Suprapubic skin (tissue), 4 donors: ENCODE measurements at places on chromosomes 16 and 17. TPM values are rescaled to one million over a fixed set of nuclear protein-coding genes. Genes with fewer than 3 reads are reported as not detected.

- DNase-seq: no peak
These were observed 186.0 kb downstream of the TANC2 start for GRCh38 chr17:63151941-63152523.

DNA sequence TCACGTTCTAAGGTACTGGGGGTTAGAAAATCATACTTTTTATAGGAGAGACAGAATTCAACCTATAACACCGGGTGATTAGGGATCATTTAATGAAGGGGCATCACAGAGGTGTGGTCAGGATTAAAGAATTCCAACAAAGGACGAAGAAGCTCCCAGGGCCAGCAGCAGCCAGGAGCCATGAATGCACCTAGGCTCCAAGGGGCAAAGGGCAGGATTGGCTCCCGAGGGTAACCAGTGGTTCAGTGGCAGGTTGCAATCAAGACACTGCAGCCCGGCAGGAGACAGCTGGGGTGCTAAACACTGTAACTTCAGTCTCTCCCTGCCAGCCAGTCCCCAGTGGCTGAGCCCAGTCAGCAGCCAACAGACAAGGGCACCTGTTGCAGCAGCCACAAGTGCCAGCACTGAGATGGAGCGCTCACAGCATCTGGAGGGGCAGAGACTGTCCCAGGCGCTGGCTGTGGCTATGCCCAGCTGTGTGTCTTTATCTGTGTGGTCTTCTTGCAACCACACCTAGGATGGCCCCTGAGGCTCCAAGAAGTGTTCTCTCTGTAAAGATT lies 23.9 kb downstream of the DHRS7C start:
- DNase-seq: peak; percentile 54

DNA sequence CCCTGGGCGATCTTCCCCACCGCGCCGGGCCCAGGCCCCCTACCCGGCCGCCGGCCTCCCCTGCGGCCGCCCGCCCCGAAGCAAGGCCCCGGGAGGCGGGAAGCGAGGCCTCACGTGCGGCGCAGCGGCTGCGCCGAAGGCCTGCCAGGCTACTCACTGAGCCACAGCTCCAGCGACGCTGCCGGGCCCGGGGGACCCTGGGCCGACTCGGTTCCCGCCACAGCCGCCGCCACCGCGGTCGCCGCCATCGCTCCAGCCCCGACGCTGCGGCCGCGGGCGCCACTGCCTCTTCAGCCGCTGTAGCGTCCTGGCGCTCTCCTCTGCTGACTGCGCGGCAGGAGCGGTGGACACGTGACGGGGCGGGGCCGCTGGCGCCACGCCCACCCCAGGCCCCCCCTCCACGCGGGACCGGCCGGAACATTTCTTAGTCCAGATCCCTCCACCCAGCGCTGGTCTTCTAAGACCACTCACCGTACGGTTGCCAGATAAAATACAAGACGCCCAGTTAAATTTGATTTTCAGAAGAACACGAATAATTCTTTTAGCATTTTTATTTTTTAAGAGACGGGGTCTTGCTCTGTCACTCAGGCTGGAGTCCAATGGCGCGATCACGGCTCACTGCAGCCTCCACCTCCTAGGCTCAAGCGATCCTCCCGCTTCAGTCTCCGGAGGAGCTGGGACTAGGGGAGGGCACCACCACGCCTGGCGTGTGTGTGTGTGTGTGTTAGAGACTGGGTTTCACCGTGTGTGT lies at the start of gene GGA2:
TSS of gene GGA2 (minus strand) at position 331 of the 751 bp plus-strand sequence. CDS start at position 248, 83 bp downstream.
- peak; percentile 91 for DNase-seq

DNA sequence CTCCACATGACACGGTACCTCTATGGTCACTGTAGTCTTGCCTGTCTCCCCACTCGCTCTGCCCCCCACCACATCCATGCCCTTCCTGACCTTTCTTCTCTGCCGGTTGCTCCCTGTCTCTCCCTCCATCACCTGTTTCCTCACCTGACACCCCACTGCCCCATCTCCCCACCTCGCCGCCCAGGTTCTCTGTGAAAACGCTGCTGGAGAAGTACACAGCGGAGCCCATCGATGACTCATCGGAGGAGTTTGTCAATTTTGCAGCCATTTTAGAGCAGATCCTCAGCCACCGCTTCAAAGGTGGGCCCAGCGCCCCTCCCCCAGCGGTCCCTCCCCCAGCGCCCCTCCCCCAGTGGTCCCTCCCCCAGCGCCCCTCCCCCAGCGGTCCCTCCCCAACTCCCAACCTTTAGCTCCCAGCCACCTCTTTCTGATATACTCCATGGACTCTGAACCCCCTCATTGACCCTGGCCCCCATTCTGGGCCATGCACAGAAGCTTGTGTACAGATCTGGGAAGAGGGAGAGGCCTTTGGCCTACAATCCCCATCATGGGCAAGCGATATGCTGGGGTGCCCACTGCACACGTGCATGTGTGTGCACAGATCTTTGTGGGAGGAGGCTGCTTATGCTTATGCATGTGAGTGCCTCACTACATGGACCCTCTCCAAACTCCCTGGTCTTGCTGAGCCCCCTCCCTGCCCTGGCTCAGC lies 4.1 kb downstream of the RUNDC3A start:
- DNase-seq: no peak

DNA sequence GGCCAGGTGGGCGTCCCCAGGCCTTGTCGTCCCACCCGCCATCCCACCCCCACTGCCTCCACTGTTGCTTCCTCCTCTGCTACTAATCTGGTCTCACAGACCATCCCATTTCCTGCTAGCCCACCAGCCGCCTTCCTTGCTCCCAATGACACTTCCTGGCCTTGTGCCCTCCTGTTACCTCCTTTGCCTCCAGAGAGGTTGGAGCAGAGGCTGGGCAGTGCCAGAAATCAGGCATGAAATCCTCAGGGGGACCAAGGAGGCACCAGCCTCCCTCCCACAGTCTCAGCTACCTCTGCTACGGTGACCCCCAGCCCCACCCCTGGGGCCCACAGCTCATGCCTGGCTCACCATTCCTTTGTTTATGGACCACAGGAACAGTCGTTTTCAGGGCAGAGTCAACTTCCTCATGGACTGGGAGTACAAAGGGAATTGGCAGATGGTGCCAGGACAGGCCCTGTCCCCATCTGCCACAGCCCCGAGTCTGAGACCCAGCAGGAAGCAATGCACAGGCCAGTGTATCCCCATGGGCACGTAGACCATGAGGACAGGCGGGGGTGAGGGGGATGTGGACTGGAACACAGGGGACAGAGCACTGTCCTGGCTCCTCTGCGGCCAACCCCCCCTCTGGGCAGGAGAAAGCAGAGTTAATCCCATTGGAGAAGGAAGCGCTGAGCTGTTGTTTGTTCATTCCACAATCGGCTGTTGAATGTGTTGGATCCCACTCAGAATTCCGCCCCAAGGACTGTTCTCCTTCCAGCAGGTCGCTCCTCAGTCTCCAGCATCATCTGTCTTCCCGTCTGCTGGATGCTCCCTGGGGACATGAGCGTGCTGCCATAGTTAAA lies 2.2 kb upstream of the CDH5 start:
- no peak for DNase-seq

DNA sequence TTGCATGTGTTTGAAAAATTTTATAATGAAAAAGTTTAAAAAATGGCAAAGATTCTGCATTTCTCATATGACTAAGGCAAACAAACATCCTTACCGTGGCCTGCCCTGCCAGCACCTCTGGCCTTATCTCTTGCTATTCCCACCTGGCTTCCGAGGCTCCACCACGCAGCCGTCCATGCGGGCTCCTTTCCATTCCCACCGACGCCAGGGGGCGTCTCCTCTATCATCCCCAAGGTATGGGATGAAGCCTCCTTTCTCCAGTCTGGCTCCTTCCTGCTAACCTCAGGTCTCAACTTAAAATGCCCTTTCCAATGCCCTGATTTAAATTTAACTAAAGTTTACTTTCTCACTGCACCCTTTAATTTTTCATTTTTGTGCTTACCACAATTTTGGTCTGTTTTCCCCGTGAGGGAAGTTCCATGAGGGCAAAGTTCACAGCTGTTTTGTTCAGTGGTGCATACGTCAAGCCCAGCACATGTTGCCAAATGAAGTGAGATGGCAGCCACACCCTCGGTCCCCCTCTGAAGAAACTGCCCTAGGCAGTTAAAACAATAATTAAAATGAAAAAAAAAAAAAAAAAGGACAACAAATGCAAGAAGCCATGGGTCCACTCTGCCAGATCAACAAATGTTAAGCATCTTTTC lies 13.3 kb upstream of the SDK2 start:
- no peak for DNase-seq

Gene NECAB2
- not detected for total RNA-seq

DNA sequence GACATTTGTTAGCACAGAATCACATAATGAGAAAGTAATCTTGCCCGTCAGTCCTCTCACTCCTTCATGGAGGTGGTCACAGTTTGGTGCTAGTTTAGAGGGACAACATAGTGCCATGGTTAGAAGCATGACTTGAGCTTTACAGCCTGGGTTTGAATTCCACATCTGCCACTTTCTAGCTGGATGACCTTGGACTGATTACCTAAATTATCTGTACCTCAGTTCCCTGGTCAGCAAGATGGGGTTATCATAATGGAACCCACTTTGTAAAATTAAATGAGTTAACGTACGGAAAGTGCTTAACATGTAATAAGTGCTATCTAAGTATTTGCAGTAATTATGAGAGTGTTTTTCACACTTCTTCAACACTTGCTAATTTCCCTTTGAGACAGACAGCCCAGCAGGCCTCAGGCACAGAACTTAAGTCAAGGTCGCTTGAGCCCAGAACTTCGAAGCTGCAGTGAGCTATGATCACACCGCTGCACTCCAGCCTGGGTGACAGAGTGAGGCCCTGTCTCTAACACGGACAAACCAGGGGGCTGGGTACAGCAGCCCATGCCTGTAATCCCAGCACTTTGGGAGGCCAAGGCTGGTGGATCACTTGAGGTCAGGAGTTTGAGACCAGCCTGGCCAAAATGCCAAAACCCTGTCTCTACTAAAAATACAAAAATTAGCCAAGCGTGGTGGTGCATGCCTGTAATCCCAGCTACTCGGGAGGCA lies 7.1 kb downstream of the VWA3A start:
- DNase-seq: no peak

DNA sequence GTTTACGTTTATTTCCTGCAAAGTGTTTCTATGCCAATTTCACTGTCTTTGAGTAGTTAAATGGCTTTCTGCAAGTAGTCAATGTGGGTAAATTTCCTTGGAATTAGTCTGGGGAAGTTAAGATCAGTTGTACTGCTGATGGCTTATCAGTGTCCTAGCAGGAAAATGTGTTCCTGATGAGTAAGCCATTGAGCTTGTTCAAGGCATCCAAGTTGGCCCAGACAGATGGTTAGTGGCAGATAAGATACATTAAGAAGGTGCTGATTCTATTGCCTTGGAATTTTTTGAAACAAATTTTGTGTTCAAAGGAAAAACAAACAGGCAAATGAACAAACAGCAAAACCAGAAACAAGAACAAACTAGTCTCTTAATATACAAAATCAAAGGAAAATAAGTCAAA lies 258.4 kb downstream of the MAP2K6 start:
- DNase-seq: no peak

DNA sequence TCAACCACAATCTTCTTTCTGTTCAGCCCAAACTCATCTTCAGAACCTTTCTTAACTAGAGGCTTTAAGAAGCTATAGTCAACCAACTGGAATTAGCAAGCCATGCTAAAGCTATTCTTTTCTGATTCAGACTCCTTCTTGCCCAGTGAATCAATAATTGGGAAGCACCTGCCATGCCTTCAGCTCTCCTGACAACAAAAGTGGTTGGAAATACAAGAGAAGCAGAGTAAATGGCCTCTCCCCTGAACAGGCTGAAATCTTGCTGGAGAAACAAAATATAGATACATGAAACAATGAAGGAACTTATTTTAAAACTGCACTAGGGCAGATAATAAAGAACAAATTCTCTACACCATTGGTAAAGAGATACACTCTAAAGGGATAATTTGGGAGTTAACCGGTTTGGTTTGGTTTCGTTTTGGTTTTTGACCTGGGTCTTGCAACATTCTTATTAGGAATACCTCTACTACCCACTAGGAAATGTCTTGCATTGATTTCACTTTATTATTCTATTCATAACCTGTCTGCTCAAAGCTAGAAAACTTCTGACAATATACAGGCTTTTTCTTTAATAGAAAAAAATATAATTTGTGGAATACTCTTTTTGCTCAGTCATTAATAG lies 173.6 kb upstream of the DYNLRB2 start:
- no peak for DNase-seq

Gene PPL
- total RNA-seq: 377 TPM

Gene CDRT15L2
- 1.0 TPM for total RNA-seq

DNA sequence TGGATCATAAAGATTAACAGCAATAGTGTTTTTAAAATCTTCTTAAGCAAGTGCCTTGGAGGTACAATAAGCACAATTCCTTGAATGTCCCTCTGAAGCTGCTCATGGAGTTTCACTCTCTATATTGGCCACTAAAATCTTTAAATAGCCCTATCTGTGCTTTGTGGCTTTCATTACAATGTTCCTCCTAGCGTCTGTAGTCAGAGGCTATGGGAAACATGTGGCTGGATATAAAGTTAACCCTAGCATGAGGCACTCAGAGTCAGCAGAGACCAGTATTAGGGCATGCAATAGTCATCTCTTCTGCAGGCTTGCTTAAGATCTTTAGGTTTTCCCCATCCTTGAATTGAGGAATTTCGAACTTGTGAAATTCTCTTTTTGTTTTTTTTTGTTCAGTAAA lies 668.2 kb downstream of the CDH11 start:
- DNase-seq: no peak

DNA sequence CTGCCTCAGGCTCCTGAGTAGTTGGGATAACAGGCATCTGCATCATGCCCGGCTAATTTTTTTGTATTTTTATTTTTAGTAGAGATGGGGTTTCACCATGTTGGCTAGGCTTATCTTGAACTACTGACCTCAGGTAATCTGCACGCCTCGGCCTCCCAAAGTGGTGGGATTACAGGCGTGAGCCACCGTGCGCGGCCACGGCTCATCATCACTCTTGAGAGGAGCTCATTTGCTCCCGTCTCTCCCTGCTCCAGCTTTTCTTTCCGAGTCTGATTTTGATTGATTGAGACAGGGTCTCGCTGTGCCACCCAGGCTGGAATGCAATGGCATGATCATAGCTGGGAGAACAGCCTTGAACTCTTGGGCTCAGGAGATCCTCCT lies 12.6 kb downstream of the PGS1 start:
- no peak for DNase-seq

GRCh38 chr17:73561111-73561510 lies 83.1 kb downstream of the SDK2 start:
- no peak for DNase-seq

Gene CLEC18A
- 1.3 TPM for total RNA-seq

- no peak for DNase-seq
These were observed 17.4 kb downstream of the KCTD2 start for GRCh38 chr17:75064460-75064859.

DNA sequence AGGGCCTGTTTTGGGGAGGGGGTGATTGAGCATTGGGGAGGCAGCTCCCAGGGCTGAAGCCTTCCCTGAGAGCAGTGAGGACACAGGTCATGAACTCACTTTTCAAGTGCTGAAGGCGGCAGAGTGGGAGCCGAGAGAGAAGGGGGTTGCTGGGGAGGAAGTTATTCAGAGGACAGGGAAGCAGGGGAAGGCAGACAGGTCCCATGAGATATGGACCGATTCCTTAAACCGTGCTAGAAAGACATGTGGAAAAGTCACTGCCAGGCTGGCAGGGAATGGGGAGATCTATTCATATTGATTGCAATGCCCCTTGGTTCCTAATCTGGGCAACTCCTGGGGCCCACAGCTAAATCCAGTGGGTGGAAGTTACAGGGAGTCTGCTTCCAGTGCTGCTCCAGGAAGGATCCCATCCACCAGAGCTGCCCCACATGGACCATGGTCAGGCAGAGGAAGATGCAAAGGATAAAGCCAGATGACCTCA lies 1.1 kb downstream of the CCL4 start:
- no peak for DNase-seq
